Activated T-helper 17 cell treated with anti-CD3 and anti-CD28 coated beads, Interleukin-2, amount 50 U/mL, for 72 hours (primary cell): ENCODE measurements at places on chromosomes 5 and 9.

DNA sequence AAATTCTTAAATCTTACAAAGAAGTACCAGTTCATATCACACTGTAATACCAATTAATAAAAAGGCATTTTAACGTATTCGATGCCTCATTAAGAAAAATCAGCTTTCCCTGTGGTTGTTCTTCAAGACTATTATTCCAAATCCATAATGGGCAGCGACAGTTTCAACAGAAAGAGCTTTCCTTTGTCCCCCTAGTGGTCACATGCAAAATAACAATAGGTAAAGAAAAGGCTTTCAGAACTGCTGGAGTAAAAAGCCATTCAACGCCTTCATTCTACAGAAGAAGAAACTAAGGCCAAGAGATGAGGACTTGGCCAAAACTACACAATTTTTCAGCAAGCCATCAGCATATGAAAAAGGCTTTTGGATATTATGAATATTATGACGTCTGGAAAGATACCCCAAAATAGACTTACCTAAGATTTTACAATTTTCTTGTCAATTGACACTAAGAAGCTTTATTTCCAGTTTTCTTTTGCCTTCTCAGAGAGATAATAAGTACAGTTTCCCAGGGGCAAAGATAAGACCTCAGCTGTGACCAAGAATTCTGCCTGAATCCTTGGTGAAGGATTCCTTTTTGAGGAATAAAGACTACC lies 6.7 kb upstream of the CDH6 start:
- no peak for ATAC-seq

- ATAC-seq, result no peak
Measured at GRCh38 chr9:33433871-33434270, 13.5 kb downstream of the AQP3 start.

GRCh38 chr5:179393078-179393477 lies 47.8 kb upstream of the ADAMTS2 start:
- no peak for ATAC-seq

DNA sequence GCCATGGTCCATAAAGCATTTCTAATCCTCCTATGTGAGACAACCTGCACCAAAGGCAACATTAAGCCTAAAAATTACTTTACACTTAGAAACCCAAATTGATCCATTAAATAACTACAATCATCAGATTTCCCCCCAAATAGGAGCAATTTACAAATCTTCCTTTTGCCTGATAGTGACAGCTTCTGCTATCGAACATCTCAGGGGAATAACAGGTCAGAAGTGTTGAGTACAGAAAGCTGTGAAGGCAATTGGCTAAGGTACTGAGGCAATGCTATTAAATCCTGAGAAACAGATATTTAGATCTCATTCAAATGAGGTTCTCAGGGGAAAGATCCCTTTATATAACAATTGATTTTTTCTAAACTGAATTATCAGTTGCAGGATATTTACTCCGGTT lies 141.1 kb downstream of the PIK3R1 start:
- ATAC-seq, result no peak

DNA sequence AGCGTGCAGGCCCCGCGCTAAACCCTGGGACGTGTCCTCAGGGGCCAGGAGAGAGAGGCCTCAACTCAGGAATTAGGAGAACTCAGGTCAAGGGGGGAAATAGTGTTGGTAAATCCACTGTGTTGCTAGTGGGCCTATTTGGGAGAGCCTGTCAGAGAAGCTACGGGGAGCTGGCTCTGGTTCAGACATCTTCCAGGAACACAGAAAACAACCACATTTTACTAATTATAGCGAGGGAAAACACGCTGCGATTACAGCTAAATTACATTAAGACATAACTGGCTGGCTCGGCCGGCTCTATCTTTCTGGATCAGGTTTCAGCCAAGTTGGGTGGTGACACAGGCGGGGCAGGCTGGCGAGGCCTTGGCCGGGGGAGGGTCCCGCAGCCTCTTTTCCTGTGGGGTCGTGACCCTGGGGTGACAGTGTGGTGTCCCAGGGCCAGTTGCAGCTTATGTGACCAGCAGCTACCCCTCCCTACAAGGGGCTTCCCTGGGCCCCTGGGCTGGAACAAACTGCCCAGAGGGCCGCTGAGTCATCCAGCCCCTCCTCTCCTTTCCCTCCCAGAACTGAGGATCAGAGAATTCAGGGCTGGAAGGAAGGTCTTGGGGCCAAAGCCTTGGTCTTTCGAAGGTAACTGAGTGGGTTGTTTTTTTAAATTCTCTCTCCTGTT lies 75.1 kb downstream of the FGF18 start:
- ATAC-seq, result no peak
